ENCODE measurements at places on chromosomes 3 and 15.

DNA sequence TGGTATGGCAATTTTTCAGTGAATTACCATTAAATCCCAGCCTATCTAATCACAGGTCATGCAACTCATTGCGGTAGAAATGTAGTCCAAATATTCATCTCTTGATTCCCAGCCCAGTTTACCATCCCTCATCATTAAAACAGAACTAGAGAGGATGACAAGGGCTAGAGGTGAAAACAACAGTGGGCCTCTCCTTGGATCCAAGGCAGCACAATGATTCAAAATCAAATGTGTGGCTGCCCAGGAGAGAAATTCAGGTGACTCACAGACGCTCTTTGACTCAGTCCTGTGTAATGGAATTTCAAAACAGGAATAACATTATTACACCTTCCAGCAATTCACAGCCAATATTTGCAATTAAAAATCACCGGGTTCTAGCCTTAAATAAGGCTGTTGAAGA, 246.5 kb downstream of the TBL1XR1 start:
- DNase-seq, result no peak

GRCh38 chr15:52857937-52858781, 68.0 kb upstream of the ONECUT1 start:
- DNase-seq, result no peak

GRCh38 chr3:32208447-32208846, 30.0 kb upstream of the CMTM8 start:
- DNase-seq, result no peak

DNA sequence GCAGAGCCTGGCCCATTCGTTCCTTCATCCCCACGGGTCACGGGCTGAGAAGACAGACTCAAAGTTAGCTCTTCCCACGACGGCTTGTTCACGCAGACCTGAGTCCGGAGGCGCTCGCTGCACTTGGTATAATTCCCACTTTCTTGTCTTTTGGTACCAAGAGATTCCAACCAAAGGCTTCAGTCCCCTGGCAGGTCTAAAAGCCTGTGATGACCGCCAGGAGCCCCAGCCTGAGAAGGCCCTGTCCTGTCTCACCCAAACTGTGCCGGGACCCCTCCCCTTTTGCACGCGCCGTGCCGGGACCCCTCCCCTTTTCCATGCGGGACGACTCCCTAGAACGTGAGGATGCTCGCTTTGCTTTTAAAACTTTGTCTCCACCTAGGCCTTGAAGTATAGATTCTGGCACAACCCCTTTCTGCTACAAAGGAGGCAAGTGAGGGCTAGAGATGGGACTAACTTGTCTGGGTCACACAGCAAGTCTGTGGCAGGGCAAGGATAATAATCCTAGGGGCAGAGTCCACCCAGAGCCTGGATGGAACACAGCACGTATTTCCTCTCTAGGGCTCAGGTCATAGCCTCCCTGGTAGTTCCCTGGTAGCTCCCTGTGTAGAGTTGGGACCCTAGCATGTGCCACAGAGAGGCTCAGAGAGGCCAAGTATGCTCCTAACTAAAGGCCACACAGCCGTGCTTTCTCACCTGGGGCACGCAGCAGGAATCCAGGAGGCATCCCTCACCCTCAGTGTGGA, 211.3 kb downstream of the XXYLT1 start:
- no peak for DNase-seq

DNA sequence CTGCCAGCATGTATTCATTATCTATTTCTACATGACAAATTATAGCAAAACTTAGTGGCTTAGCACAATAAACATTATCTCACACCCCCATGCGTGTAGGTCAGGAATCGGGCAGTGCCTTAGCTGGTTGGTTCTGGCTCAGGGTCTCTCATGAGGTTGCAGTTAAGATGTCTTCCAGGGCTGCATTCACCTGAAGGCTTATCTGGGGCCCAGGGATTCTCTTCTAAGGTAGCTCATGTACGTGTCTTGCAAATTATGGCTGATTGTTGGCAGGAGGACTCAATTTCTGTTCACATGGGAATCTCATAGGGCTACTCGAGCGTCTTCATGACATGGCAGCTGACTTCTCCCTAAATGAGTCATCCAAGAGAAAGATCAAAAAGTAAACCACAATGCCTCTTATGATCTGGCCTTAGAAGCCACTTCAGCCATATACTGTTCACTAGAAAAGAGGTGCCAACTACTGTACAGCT, 42.9 kb upstream of the TSC22D2 start:
- DNase-seq, result no peak

- DNase-seq, result no peak
These were observed 32.0 kb downstream of the MUC20 start for GRCh38 chr3:195752546-195753331.

DNA sequence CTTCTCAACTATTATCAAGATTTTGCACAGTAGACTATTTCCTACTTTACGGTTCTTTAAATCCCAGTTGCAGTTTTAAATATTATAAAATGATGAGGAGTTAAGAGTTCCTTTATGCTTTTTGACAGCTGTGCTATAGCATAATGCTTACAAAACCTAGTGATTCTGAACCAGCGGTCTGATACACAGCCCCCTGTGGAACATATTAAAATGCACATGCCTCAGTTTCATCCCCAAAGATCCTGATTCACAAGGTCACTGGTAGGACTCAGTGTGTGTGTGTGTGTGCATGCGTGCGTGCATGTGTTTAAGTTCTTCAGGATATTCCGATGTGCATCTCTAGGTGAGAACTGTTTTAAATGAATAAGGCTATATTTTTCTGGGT, 330.1 kb upstream of the TPM1 start:
- no peak for DNase-seq

DNA sequence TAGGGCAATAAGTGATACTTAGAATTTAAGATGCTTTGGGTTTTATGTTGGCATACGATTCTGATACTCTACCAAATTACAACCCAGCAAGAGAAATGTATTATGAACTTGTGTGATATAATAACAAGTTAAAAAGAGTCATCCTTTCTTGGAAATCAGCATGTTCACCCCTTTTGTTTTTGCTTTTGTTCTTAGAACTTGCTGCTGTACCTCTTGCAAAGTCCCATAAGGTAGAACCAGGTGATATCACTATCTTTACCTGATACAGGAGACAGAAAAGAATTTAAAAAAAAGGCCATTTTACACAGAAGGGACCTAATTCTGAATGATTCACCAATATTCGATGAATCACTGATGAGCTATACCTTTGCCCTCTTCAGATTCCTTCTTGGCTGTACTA, 810.4 kb downstream of the FHIT start:
- no peak for DNase-seq

DNA sequence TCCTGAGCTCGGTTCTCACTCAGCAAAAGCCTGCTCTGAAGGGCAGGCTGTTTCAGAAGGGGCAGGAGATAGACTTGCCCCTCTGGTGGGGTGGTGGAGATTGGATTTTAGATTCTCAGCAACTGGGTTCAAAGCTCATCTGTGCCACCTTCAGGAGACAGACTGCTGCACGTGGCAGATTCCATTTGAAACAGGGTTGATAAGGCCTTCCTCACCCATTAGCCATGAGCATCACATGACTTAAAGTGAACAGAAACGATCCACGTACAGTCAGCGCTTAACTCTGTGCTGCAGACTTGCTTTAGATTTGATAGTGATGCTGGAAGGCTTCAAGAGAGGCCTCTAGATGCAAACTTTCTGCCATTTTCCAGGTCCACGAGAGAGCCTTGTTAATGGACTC, 35.0 kb upstream of the MGLL start:
- no peak for DNase-seq

- no peak for DNase-seq
These were observed 56.4 kb downstream of the PLAAT1 start for GRCh38 chr3:193297421-193297820.

DNA sequence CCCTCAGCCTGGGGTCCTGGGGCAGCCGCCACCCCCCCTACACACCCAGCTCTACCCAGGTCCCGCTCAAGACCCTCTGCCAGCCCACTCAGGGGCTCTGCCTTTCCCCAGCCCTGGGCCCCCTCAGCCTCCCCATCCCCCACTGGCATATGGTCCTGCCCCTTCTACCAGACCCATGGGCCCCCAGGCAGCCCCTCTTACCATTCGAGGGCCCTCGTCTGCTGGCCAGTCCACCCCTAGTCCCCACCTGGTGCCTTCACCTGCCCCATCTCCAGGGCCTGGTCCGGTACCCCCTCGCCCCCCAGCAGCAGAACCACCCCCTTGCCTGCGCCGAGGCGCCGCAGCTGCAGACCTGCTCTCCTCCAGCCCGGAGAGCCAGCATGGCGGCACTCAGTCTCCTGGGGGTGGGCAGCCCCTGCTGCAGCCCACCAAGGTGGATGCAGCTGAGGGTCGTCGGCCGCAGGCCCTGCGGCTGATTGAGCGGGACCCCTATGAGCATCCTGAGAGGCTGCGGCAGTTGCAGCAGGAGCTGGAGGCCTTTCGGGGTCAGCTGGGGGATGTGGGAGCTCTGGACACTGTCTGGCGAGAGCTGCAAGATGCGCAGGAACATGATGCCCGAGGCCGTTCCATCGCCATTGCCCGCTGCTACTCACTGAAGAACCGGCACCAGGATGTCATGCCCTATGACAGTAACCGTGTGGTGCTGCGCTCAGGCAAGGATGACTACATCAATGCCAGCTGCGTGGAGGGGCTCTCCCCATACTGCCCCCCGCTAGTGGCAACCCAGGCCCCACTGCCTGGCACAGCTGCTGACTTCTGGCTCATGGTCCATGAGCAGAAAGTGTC, 30.2 kb downstream of the PTPN23 start:
- no peak for DNase-seq

- DNase-seq, result peak; percentile 17
These were observed 68.5 kb downstream of the TMCC1 start for GRCh38 chr3:129824926-129825541.

GRCh38 chr15:62125773-62126172, 39.3 kb downstream of the C2CD4B start:
- DNase-seq, result no peak

- no peak for DNase-seq
These were observed 17.8 kb downstream of the GALNT15 start for GRCh38 chr3:16192176-16192811.

DNA sequence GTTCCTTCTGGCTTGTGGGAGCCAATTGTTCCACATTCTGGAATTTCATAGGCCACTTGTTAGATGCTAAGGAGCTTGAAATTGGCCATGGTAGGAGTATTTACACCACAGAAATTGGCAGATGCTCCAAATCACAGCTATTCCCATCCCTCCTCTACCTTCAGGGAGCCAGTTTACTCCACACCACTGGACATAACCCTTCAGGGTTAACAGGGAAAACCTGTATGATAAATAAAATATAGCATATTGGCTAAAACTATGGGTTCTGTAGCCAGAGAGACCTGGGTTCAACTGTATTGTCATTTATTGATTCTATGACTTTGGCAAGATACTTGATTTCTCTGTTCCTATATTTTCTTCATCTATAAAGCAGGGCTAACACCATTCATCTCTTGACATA, 384.2 kb upstream of the PROK2 start:
- DNase-seq, result no peak

GRCh38 chr3:40208251-40208650, 101.3 kb upstream of the EIF1B start:
- no peak for DNase-seq

GRCh38 chr3:10337323-10338163, 16.6 kb upstream of the SEC13 start:
- no peak for DNase-seq

DNA sequence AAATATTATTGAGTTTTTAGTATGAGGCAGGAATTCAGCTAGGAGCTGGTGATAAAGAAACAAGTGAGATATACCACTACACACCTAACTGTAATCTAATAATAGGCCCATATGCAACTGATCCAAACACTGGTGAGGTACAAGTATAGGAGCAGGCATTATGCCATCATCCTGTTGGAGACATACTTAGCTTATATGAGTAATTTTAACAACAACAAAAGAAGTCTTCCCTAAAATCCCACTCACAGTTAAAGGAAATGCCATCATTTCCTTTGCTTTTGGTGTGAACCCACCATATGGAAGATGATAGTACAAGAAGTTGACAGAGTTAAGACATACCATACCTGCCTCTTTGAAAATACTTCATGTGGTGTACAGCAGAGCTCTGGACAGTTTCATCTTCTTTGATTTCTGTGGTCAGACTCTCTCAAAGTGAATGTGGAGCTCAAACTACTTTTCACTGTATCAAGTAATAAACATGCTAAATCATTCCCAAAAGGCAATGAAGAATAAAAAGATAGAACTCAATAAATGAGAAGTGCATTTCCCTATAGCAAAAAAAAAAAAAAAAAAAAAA, 85.5 kb downstream of the CD200R1L start:
- no peak for DNase-seq

GRCh38 chr15:90981681-90982080, 12.7 kb downstream of the PRC1 start:
- DNase-seq, result no peak

GRCh38 chr3:149203758-149204157, 17.9 kb downstream of the CP start:
- DNase-seq, result no peak

DNA sequence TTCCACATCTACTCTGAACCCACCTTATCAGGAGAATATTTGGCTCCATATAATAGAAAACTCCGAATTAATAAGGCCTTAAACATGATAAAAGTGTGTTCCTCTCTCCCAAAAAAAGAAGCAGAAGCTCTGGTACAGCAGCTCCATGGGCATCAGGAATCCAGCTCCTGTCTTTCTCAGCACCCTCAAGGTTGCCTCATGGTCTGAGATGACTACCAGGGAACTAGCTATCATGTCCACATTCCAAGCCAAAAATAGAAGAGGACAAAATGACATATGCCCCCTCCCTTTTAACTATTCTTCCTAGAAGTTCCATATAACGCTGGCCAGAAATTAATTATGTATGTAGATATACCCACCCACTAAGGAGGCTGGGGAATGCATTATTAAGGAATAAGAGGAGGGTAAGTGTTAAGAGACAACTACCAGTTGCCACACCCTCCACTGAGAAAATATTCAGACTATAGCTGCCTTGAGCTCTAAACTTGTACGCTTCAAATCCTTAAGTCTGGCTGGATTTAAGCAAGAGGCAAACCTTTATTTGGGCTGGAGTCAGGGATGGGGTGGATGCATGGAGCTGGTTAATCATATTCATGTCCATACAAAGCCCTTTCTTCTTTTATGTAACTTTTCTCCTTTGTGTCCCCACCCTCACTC, 35.8 kb upstream of the CTDSPL start:
- no peak for DNase-seq

DNA sequence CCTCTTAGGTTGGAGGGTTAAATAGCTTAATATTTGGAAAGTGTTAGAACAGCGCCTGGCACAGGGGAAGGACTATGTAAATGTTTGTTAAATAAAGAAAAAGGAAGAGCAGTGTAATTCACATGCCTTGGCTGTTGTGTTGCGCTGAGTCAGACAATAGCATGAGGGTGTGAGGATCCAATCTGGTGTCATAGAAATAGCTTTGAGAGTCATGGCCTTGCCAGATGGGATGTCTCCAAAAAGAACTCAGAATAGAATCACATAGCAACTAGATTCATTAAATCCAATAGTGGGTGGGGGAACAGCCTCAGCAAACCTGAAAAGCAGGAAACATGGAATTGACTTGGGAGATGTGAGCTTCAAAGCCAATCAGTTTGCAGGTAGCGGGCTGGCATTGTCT, 3.9 kb upstream of the RBSN start:
- no peak for DNase-seq

GRCh38 chr15:82808634-82809041, 790 bp upstream of the WHAMM start:
- DNase-seq, result no peak

- DNase-seq, result no peak
These were observed 849.3 kb downstream of the ROBO1 start for GRCh38 chr3:78918361-78919020.
